ENCODE measurements at places on chromosomes 11 and 22.

GRCh38 chr11:94007906-94008305 is 13.2 kb upstream of the HEPHL1 start:
- no peak for DNase-seq

GRCh38 chr11:78549624-78550409 is 24.8 kb downstream of the NARS2 start:
- DNase-seq: no peak

GRCh38 chr11:88353835-88354496 is 16.4 kb upstream of the CTSC start:
- DNase-seq: no peak

DNA sequence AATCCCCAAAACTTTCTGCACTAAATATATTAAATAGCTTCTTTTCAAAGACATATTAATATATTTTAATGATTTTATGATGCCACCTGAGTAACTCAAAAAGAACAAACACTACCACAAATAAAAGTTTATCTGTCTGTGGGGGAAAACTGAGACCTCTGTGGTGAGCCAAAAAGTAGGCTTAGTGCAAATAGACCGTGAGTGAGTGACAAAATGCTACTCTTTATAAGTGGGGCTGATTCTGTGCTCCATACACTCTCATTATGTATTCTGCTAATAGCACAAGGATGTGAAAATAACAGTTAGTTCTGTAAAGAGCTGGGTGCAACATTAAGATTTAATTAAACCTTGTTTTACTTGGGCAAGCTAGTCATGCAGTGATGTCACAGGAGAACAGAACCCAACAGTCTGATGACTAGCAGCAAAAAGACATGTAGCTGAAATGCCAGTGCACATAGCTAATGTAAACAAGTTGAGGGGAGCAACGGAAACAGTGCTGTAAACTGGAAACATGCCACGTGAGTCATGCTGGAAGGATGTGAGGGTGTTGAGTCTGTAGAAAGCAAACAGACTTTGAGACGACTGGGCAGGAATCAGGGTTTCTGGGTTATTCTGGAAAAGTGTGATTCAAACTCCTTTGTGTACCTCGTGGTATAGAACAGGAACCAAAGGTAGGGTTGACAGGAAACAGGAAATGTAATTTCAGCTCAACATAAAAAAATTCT is 1130.4 kb downstream of the LRRC4C start:
- no peak for DNase-seq

- DNase-seq: no peak
Measured at GRCh38 chr11:119759747-119760412, 30.9 kb upstream of the NECTIN1 start.

DNA sequence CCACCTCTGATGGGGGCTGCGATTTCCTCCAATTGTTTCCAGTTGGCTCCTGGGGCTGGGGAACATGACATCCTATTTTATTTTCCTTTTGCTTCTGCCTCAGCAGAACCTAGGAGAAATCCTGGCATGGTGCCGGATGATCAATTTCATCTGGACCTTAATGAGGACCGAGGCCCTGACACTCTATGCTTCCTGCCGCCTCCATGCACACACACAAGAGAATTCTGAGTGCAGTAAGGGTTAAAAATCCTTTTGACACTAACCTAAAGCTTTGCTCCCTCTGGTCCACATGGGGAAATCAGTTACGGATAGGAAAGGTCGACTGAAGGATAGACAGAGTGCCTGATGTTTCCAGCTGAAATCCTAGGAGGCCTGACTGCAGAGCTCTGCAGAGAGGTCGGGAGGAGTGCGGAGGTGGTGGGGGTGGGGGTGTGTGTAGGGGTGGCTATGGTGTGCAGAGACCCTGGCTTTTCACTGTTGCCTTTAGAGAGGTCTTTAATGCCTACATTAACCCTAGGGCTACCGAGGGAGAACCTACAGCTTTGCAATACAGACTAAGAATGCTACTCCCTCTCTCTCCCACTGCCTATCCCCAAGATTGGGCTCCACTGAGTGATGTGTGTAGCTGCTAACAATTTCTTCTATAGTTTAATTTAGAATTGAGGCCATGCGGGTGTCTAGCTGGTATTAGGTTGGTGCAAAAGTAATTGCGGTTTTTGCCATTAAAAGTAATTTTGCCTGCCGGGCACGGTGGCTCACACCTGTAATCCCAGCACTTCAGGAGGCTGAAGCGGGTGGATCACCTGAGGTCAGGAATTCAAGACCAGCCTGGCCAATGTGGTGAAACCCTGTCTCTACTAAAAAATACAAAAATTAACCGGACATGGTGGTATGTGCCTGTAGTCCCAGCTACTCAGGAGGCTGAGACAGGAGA is 53.6 kb upstream of the INCENP start:
- no peak for DNase-seq

DNA sequence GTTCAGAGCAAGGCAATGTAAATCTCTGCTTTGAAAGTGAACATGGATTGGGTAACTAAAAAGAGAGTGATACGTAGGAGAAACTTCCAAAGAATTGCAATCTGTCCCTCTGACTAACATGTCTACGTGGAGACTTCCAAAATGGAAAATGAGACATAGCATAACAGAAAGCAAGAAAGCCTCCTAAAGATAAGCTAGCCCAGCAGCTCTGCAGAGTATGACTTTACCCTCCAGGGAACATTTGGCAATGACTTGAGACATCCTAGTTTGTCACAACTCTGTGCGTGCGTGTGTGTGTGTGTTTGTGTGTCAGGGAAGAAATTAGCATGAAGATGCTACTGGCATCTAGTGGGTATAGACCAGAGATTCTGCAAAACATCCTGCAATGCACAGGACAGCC is 817.4 kb downstream of the NTM start:
- no peak for DNase-seq

- DNase-seq: no peak
Measured at GRCh38 chr22:30121960-30122359, 41.7 kb downstream of the HORMAD2 start.

DNA sequence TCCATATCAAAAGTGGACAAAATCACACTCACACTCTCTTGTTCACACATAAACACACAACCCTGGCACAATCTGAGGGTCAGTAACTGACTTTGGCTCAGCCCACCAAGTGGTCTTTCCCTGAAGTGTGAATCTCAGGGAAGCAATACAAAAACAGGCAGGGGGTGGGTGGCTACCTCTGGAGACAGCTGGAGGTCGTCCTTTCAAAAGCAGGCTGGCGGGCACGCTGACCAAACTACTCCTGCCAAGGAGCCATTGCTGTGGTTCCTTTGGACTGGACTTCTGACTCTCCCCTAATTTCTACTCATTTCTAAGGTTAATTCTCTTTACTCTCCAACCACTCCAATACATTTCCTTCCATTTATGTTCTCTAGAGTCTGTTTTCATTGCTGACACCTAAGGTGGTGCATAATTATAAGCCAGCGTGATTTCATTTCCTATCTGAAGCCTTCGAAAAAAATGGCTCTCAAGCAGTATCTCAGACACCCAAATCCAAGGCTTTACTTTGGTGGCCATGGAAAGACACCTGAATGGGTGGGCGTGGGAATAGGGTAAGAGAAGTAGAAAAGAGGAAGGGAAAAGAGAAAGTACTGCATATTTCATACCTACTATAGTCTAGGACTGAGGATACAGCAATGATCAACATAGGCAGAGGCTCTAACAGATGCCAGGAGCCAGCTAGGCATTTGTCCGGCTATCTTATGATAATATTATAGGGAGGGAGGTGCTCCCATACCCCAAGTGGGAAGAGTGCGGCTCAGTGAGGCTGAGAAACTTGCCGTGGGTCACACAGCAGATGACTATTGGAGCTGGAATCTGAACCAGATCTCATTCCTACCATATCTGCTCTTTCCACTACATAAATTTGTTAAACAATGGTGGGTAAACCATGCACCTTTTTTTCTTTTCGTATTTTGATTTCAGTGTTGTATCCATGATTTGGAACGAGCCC is 22.0 kb downstream of the FZD4 start:
- DNase-seq: no peak

DNA sequence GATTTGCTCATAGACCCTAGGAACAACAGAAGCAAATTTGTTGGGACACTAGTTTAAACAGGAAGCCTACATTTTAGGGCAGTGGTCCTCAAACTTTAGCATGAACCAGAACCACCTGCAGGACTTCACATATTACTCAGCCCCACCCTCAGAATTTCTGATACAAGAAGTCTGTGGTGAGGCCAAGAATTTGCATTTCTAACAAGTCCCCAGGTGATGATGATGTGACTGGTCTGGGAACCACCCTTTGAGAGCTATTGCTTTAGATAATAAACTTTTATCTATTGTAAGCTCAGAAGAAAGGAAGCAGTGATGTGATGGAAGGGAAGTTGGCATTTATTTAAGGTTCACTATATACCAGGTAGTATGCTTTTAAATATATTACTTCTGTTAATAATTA is 194.0 kb downstream of the FAM181B start:
- no peak for DNase-seq

- DNase-seq: no peak
Measured at GRCh38 chr22:33723915-33724314, 196.4 kb downstream of the LARGE1 start.

DNA sequence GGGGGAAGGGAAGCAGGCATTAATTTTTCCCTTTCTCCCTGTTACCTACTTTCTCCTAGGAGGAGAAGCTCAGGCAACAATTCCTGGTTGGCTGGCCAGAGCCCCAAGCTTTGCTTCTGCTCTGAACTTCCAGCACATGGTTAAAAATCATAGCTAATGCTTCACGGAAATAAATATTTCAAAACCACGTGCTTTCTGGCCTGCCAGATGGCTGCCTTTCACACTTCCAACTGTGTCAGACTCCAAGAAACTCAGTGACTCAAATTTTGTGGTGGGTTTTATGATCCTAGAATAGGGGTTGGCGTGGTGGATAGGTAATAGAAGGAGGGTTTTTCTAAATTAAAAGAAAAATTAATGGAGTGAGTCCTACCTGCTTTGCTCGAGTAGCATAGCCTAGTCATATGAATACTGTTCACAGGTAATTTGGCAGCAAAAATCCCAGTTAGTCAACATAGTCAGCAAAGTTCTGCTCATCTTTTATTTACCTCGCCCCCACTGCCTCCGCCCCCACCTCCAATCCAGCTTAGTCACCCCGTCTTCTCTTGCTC is 58.6 kb downstream of the SC5D start:
- DNase-seq: peak; percentile 93

DNA sequence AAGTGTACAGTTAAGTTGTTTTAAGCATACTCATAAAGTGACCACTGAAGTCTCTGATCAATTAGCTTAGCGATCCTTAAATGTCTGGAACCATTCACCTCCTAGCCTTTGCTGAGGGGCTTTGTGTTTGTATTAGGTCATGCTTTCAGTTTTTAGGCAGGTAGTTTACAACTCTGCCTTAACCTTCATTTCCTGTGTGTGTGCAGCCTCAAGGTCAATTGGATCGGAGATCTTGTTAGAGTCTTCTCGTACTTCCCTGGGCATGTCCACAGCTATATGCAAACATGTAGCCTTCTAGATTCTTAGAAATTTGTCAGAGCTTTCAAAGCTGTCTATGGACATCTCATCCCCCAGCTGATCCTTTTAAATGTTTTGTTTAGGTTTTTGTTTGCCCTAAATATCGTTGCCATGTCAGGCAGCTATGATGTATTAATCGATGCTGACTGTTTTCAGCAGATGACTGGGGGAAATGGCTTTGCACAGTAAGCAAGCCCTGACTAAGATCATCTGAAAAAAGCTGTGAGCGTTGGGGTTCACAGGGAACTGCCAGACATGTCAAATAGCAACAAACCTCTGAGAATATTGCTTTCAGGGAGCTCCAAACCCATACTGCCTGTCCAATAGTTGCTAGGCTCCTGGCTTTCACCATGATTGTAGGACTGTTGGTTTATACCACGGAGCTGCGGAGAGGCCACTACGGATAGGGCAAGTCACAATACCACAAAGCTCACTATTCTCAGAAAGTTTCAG is 45.6 kb downstream of the GLYAT start:
- DNase-seq: no peak

- no peak for DNase-seq
Measured at GRCh38 chr11:132260636-132261035, 890.2 kb downstream of the NTM start.

DNA sequence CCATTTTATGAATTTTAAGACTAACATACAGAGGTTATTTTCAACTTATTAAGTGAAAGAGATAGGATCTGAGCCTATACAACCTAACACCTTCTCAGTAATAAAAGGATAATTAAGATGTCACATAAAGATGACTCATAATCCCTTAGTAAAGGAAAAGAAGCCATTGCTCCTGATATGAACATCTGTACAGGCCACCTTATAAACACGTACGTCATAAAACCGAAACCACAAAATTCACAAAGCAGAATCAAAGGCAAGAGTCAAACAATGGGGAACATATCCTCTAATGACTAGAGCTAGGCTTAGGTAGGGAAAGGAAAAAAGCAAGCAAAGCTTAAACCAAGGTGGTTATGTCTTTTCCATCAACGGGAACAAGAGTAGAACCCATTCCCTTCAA is 103.5 kb downstream of the KCNA4 start:
- DNase-seq: no peak

DNA sequence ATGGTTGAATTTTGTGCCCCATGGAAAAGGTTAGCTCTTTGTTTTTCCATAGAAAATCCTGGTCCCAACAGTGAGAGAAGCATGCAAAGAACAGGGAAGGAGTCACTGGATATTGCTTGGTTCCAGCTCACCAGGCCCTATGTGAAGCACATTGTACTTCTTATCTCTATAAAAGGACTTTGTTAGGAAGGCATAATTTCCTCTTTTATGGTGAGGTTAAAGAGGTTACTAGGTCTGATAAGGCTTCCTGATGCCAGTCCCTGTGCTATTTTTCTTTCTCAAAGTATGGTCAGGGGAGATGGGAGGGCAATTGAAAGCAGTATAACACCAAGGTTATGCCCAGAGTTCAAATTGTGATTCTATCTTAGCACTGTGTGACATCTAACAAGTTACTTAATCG is 162.6 kb downstream of the KIF18A start:
- DNase-seq: no peak

GRCh38 chr22:20424932-20425565 is 12.6 kb downstream of the SCARF2 start:
- no peak for DNase-seq

DNA sequence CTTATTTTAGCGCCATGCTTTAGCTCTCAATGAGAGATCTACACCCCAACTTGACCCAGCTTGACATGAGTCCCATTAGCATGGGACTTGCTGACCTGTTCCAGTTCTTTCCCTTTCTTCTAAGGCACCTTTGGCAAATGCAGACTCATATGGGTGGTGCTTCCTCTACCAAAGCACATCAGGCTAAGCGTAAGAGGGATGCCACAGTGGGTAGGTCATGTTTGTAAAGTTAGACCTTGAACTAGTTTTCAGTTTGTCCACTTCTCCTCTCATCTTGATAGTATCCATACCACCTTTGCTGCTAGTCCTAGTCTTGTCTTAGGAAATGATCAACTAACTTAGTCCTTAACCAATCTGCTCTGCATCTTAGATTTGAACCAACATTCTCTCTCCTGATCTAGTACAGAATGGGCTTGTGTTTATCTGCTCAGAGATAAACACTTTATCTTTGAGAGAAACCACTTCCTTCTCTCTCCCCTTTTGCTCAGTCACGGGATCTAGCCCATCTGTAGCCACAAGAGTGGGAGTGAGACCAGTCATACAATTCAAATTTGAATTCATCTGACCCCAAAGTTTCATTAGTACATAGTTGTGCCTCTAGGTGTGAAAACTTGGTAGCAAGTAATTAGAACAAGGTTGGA is 72.1 kb upstream of the CD44 start:
- no peak for DNase-seq
